ENCODE measurements at places on chromosomes 5 and 9.

- DNase-seq: no peak
Measured at GRCh38 chr5:169052207-169052606, 248.7 kb downstream of the SLIT3 start.

DNA sequence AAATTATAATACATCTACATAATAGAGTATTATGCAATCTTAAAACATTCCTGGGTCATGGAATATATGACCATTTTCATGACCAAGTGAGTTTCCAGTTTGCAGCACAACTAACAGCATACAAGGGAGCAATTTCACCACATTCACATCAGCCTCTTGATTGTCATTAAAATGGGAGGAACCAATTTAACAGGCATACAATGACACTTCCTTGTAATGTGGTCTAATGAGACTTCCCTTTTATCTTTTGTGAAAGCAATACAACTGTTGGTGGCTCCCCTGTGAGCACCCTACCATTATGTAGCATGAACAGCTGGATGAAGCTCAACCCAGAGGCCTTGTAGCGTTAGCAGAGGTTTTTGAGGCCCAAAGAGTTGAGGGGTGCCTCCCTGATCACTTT lies 13.6 kb upstream of the TMOD1 start:
- no peak for DNase-seq

GRCh38 chr9:80320480-80320879 lies 748.7 kb downstream of the TLE4 start:
- no peak for DNase-seq

DNA sequence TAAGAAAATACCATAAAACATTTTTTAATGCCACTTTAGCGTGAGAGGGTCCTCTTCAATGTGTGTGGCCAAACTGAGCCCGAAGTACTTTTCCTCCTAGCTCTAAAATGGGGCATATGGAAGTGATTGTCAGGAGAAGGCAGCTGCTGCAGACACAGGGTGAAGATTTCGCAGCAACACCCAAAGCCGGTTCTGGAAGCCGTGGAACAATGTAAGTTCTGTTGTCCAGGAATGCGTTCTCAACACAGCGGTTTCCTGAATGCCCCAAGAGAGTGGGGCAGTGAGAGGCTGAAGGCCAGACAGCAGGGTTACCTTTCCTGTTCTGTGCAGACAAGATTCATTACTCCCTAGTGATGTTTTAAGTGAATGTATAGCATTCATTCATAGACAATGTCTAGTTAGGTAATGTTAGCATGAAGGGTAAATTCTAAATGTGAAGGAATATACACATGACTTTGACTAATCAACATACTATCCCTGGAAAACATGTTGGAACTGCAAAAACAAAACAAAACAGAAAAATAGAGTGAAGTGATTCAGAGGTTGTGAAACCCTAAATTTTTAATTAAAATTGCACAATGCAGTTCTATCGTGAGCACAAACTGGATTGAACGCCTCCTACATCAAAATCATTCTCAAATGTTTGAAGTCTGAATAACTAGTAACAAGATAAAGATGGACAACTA lies 197.0 kb upstream of the SEMA6A start:
- no peak for DNase-seq

DNA sequence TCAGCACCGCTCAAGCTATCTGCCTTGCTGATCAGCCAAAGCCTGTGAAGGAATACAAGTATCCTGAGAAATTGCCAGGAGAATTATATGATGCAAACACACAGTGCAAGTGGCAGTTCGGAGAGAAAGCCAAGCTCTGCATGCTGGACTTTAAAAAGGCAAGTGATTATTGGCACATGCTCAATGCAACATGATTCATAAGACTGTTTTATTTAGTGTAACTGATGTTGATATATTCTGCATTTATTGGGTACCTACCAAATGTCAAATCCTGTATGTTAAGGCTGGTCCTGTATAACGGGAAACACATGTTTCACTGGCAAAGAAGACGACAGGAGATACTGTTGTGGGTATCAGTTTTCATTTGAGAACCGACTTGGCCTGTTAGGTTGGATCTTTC lies 69.0 kb downstream of the ADAMTS16 start:
- DNase-seq: no peak

Measured in NCI-H2081 treated with DMSO at 0.1 percent for 48 hours (cell line).